ENCODE measurements at places on chromosomes 2 and 18.

GRCh38 chr2:101355401-101356054, 31.8 kb downstream of the CREG2 start:
- no peaks in the 10 kb centered on the region for H3K36me3 ChIP-seq
- H3K27ac ChIP-seq: no peak overlapping the region
- no peak for DNase-seq
- H3K4me3 ChIP-seq: no peak overlapping the region
- no peaks in the 10 kb centered on the region for H3K27me3 ChIP-seq

DNA sequence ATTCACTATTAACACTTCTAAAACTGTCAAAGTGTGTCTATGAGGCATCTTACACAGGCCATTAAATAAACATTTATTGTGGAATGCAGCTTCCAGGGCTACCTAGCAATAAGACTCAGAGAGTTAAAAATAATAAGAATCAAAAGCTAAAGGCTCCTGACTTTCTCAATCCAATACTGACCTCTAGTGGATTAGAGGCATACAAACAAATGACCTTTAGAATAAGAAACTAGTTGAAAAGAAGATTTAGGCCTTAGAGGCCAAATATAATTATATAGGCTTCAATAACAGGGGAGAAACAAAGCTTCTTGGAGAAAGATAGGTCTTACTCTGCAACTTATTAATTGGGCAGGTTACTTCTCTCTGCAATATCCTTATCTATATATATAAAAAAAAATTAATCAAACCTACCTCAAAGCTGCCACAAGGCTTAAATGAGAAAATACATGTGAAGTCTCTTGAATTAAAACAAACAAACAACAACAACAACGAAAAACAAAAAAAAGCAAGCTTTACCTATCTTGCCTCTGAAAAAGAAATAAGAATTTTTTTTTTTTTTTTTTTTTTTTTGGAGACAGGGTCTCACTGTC, 246.1 kb downstream of the EXOC6B start:
- no peak overlapping the region for H3K4me3 ChIP-seq
- H3K27ac ChIP-seq: no peak overlapping the region
- H3K27me3 ChIP-seq: no peaks in the 10 kb centered on the region
- peaks cover 6% of the 10 kb centered on the region for H3K4me1 ChIP-seq
- no peak for DNase-seq

GRCh38 chr18:44195394-44196140, 485.1 kb upstream of the SETBP1 start:
- H3K27ac ChIP-seq: no peak overlapping the region
- no peaks in the 10 kb centered on the region for H3K36me3 ChIP-seq
- H3K4me1 ChIP-seq: no peaks in the 10 kb centered on the region

GRCh38 chr18:34738175-34738894, 28.2 kb downstream of the DTNA start:
- DNase-seq: no peak
- H3K4me1 ChIP-seq: no peaks in the 10 kb centered on the region
- H3K27me3 ChIP-seq: no peaks in the 10 kb centered on the region
- no peak overlapping the region for H3K4me3 ChIP-seq

- DNase-seq: no peak
- no peak overlapping the region for H3K27ac ChIP-seq
- no peaks in the 10 kb centered on the region for H3K36me3 ChIP-seq
- H3K27me3 ChIP-seq: no peaks in the 10 kb centered on the region
- no peaks in the 10 kb centered on the region for H3K4me1 ChIP-seq
Measured at GRCh38 chr2:1125217-1125616, 174.6 kb downstream of the SNTG2 start.
